ENCODE measurements at places on chromosomes 5 and 9. TPM values are rescaled to one million over a fixed set of nuclear protein-coding genes. Genes with fewer than 3 reads are reported as not detected.

DNA sequence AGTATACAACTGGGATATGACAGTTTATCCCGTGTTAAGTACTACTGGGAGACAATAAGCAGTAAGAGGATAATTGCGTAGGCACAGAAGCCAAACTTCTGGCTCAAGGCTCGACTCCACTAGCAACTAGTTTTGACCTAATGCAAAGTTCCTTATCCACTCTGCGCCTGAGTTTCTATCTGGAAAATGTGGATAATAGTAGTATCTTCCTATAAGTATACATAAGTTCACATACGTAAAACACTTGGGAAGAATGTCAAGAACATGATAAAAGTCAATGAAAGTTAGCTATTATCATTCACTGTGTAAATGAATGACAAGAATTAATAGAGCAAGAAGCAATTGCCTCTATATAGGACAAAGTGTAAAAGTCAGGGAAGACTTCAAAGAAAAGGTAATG lies 45.7 kb downstream of the FTMT start:
- DNase-seq: no peak

PDCD1LG2 gene
- not detected for total RNA-seq

- no peak for DNase-seq
Measured at GRCh38 chr9:9122230-9122875, 1322.8 kb upstream of the DMAC1 start.

DNA sequence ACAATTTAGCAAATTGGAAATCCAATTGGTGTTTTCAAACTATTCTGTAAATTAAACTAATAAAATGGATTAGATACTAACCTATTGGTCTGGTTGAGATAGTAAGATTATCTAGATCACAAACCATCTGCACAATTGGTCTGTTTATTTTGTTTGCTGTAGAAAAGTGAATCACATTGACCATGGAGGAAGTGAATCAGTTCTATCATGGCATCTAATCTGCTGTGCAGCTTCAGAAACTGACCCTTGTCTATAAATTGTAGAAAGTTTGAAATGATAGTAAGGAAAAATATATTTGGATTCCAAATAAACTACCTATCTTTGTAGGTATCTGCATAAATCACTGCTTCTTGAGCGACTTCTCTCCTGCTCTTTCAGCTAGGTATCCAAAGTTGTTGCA lies 1865.4 kb downstream of the MAT2B start:
- no peak for DNase-seq

GRCh38 chr9:127065592-127065991 lies 56.8 kb downstream of the ANGPTL2 start:
- DNase-seq: no peak

DNA sequence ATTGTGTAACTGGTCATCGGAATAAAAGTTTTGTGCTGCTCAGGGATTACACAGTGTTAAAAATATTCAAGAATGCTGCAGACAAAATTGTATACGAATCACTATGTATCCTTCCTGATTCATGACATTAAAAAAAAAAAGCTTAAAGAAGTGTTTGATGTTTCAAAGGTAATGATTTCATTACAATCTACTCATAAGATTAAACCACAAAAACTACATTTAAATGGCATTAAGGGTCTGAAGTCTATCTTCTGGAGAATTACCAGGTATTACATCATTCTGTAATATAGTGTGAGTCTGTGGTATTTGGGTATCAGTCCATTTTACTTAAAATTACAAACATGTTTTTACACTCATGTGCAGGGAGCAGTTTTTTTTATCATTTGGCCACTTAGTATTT lies 324.4 kb downstream of the NDUFS4 start:
- no peak for DNase-seq

- DNase-seq: no peak
Measured at GRCh38 chr5:71587766-71588532, 809 bp downstream of the MCCC2 start.

HMCN2 gene
- total RNA-seq: not detected

DNA sequence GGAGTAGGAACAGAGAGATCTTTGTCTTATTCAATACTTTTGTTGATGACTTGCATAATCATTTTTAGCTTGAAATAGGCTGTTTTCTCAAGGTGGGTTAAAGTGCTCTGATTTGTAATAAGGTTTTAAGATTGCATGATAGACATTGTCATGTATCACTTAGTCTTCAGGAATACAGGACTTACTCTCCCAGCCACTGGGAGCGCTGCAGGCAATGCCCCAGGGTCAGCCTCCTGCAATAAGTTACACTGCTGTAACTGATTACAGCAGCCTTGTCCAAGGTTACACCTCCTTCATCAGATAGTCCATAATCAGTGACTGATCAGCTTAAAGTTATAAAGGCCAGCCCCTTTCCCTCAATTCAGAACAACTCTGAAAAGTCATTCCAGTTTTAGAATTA lies 218.6 kb downstream of the ESM1 start:
- no peak for DNase-seq

DNA sequence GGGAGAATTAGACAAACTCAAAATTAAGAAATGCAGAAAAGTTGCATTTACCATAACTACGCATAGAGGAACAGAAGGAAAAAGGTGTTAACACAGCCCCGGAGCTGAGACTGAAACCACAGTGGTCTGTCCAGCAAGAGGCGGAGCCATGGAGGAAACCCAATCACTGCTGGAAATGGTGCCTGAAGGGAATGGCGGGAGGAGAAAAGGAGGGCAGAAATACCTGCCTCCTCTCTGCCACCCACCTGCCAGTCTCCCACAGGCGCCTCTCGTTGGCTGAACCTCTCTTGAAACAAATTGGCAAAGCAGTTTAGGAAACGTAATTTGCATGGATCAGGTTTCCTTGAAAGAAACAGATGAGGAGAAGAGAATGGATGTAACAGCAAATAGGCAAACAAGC lies 9.7 kb upstream of the PRKACG start:
- no peak for DNase-seq

NTNG2 gene
- 1.2 TPM for total RNA-seq

- no peak for DNase-seq
Measured at GRCh38 chr5:88845081-88845697, 37.8 kb downstream of the MEF2C start.

BTNL8 gene
- 0.12 TPM for total RNA-seq

Measured in activated naive CD8-positive, alpha-beta T cell treated with anti-CD3 and anti-CD28 coated beads for 36 hours (primary cell).